ENCODE measurements at places on chromosomes 6 and 20.

DNA sequence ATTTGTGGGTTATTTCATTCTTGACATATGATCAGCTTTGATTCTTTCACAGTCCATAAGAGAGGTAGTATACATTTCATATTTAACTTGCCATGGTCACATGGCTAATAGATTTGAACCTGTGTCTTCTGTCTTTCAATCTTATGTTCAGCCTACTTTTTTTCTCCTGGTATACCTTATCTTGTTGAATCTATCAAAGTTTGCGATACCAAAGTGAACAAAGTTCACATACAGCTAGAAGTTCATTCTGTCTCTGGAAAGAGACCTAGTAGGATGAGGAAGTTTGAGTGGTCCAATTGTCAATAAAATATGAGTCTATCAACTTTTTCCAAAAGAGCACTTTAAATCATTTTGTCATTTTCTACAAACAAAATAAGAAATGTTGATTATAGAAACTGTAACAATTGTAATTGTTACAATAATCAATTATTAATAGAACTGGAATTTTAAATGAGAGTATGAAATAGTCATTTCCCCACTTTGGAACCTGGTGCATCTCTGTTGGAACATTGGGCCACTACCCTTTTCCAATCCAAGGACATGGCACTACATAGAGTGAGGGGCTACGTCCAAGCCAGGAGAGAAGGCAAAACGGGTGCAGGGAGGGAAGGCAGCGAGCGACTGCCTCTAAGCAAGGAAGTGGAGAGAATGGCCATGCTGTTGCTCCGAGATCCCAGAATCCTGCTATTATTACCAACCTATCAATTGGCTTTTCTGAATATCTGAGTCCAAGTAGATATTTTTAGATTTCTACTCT, 194.2 kb upstream of the FOXQ1 start:
- no peak for DNase-seq

GRCh38 chr20:31819083-31819784, at the start of gene MYLK2:
TSS of gene MYLK2 (plus strand) at chr20:31819356. CDS start at chr20:31819581, 225 bp downstream.
- DNase-seq = no peak

GRCh38 chr6:163474581-163474980, 60.1 kb downstream of the QKI start:
- no peak for DNase-seq

DNA sequence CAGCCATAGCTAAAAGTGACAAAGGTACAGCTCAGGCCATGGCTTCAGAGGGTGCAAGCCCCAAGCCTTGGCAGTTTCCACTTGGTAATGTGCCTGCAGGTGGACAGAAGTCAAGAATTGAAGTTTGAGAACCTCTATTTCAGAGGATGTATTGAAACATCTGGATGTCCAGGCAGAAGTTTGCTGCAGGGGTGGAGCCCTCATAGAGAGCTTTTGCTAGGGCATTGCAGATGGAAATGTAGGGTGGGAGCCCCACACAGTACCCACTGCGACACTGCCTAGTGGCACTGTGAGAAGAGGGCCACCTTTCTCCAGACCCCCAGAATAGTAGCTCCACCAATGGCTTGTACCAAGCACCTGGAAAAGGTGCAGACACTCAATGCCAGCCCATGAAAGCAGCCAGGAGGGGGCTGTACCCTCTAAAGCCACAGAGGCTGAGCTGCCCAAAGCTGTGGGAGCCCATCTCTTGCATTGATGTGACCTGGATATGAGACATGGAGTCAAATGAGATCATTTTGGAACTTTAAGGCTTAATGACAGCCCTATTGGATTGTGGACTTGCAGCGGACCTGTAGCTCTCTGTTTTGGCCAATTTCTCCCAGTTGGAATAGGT, 1299.4 kb upstream of the MAP3K7 start:
- no peak for DNase-seq

DNA sequence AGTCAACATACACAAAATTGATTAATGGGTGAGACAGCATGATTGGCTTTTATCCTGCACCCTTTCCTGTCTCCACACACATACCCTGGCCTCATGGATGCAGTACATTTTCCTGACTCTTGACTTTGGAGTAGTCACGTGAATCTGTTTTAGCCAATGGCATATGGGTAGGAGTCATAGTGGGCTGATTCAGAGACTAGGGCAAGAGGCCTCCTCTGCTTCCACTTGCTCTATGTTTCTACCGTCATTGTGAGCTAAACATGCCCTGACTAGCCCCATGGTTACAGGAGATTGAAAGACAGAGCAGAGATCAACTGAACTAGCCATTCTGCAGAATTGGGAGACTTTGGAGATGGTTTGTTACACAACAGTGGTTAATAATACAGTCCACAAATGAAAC, 850.0 kb downstream of the DHX35 start:
- DNase-seq = no peak

DNA sequence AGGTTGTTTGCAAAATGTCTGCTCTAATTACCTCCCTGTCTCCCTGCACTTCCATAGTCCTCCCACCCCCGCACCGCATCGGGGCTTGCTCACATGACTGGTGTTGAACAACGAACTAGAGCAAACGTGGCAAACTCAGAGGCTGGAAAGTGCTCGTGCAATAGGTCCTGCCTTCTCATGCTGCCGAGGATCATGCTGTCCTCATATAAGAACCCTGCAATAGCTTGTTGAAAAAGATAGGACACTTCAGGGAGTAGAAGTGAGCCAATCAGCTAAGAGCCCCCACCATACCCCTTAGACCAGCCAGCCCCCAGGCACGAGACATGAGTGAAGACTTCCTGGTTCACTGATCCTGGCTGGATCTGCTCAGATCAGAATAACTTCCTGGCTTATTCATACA, 219.2 kb downstream of the C6orf118 start:
- DNase-seq = no peak

DNA sequence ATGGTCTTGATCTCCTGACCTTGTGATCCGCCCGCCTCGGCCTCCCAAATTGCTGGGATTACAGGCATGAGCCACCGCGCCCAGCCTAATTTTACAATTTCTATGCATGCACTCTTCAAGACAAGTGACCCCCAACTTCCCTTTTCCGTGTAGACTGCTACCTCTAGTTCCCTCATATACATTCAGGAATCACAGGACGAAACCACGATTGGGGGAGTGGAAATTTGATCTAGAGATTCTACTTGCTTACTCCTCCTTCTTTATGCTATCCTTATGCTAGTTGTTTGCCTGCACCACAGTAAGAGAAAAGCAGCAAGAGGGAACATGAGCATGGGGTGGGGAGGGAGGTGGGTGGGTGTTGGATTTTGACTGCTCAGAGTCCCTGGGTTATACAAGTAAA, 34.9 kb downstream of the OSTM1 start:
- no peak for DNase-seq

- DNase-seq = no peak
Observed at GRCh38 chr6:51913265-51913664, 174.1 kb downstream of the PKHD1 start.

- no peak for DNase-seq
Observed at GRCh38 chr20:37267667-37268313, 6.2 kb upstream of the GHRH start.

DNA sequence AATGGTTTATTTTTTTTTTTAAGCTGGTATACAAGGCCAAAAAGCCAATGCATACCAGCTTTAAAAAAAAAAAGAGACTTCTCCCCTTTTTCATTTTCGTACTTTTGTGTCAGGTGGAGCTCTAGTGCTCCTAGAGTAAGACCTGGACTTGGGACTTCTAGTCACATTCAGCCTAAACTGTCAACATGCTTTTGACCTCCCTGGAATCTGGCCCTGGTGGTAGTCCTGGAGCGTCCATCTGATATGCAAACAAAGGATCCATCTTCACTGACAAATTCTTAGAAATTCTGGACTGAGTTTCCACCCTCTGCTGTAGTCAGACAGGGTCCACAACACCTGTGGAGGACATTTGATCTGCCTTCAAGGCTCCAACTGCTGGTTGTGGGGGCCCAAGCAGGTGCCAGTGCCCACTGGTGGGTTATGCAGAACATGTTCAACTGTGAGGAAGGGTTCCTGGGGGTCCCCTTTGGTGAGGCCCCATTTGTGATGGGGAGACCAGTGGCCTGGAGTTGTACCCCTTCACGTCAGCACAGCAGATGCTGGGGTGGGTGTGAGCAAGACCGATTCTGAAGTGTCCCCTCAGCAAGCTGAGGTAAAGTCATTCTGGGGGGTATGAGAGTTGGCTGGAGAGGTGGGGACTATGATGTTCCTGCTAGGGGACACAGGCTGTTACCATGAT, 12.6 kb upstream of the PCMTD2 start:
- no peak for DNase-seq

DNA sequence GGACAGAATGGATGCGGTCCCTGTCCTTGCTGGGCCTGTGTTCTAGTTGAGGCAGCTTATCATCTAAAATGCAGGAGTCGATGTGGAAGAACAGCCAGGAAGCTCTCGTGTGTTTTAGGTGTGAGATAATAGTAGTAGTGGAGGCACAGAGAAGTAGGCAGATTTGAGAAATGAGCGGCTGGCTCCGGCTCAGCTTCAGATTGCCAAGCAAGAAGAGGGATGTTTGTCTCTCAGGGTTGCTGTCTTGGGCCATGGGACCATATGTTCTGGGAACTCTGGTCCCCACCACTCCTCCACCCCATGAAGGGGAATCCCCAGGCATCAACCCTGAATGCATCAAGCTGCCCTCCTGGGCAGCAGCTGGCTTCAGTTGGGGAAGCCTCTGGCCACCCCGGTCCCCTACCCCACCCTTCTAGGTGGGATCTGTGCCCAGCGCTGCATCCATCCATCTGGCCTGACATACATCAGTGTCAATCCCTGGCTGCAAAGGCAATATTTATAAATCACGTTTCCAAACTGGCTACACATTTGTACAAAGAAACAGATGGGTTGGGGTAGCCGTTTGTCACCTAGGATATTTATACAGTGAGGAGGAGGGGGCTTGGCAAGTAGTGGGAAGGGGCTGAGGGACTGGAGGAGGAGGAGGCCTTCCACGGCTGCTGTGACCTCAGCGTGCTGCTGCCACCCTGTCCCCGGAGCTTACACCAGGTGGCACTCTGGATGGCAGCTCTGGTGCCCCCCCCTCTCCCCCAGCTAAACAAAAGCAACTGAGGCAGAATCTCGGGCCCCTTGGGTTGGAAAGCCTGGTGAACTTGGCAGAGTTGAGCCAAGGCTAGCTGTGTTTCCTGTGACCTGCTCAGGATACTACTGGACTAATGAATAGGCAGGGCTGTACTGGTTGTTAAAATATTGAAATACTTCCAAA, 64.4 kb downstream of the CD40 start:
- DNase-seq = no peak

GRCh38 chr20:49938173-49939163, 2.3 kb downstream of the RNF114 start:
- no peak for DNase-seq

- DNase-seq = no peak
Observed at GRCh38 chr6:137112067-137112355, 61.4 kb downstream of the IL22RA2 start.

GRCh38 chr6:33827546-33828451, 24.0 kb upstream of the MLN start:
- DNase-seq = no peak

DNA sequence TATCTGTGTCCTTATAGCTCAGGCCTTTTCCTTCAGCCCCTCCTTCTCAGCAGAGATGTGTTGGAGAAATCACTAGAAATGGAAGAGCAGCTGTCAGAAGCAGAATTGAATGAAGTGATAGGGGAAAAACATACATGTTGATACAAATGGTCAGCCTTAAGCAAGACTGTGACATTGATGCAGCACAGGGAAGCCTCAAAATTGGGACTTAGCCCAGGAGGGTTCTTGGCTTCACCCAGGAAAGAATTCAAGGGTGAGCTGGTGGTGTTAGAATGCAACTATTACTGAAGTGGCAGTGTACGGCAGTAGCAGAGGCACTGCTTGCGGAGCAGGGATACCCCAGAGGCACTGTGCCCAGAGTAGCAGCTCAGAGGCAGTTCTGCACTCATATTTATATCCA, 8.0 kb upstream of the KIF16B start:
- DNase-seq = no peak

GRCh38 chr6:120173250-120173649, 823.7 kb upstream of the MAN1A1 start:
- DNase-seq = no peak

GRCh38 chr6:3534599-3534998, 77.7 kb upstream of the SLC22A23 start:
- DNase-seq = no peak

DNA sequence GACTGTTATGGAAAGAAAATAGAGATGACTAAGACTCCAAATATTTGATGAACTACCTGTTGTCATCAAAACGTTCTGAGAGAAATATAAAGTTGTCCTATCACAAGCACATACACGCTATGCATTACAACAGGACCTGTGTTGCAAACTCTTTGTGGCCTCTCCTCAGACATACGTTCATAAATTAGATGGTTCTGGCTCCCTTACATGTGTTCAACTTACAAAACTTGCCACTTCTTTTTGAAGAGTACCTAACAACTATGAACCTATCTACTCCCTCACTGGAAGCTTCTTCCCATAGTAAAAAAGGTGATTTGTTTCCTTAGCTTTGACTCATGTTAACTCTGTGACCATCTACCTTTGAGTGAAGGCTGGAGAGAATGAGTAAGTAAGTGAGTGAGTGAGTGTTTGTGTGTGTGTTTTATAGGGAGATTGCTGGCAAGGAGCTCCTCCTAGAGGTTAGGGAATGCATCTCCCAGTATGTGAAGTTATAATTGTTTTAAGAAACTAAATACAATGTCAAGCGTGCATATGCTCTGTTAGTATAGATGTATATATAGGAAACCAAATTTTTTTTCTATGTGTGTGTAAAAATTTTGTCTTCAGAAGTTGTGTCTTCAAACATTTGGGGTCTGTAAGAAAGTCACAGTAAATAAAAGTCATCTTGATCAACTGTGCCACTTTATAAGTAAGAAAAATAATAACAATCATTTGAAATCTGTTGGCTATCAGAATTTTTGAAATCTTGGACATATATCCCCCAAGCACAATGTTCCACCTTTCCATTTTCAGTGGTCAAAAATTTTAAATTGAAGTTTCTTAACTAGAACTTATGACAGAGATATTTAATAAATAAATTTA, 1211.1 kb upstream of the GJE1 start:
- DNase-seq = no peak

- no peak for DNase-seq
Observed at GRCh38 chr6:9583753-9584352, 831.0 kb downstream of the TFAP2A start.

DNA sequence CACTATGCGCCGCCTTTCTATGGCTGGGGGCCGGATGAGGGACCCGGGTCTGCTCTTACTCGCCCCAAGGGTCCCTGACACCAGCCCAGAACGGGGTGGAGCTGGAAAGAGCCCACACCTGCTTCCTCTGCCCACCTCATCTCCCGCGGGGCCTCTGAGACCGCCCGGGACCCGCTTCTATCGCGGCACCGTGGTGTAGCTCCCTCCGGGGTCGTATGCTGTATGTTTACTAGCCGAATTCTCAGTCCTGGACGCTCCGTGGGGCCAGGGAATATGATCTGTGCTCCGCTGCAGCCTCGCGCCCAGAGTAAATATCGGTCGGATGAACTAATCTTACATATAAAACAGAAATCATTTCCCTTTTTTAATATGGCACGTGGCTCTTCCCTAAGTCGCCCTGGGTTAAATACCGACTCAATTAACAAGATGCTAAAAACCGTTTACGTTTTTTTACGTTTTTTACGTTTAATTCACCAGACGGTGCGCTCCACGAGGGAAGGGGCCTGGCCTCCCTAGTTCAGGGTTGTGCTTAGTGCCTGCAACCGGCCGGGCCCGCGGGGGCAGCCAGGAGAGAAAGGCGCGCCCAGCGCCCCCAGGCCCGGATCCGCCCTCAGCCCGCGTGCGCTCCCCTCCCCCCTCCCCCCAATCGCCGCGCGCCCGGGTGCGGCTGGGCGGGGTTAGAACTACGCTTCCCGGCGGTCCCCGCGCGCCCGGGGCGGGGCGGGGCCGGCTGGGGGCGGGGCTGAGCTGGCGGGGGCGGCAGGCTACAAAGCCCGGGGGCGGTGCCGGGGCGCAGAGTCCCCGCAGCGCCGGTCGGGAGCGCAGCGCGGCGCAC, at the start of gene RBM38:
Gene RBM38 (plus strand): TSS at position 793 of the 835 bp plus-strand sequence. CDS start 186 bp downstream, outside the sequence.
- DNase-seq = peak; percentile 88

Measured in activated T-cell treated with anti-CD3 and anti-CD28 coated beads for 48 hours (primary cell).